ENCODE measurements at places on chromosomes 5 and 9.

GRCh38 chr9:135790850-135791249, 88.9 kb downstream of the KCNT1 start:
- DNase-seq: no peak

- no peak for DNase-seq
These were observed 141.3 kb downstream of the SREK1 start for GRCh38 chr5:66285343-66285922.

GRCh38 chr5:60521376-60522291, 178.3 kb downstream of the DEPDC1B start:
- no peak for DNase-seq

- peak; percentile 41 for DNase-seq
These were observed 44.1 kb downstream of the C5orf15 start for GRCh38 chr5:133924221-133924920.

- no peak for DNase-seq
These were observed 966.5 kb upstream of the DMAC1 start for GRCh38 chr9:8766096-8766495.

- no peak for DNase-seq
These were observed 293.8 kb downstream of the PDE4D start for GRCh38 chr5:59599729-59600128.

DNA sequence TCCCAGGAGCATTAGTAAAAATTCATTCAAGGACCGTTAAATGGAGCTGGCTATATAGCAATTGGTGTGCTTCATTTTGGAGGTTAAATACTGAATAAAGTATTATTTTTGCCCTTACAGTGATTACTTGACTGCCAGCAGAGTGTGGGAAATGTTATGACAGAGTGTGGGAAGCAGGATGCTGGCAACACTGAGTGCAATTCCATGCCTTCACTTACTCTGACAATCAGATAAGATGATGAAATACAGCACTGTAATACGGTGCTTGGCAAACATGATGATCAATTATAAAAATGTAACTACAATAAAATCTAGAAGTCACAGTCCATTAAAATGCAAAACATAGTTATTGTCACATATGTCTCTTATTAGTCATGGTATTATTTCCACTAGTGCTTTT, 651.3 kb downstream of the PTPRD start:
- no peak for DNase-seq

- no peak for DNase-seq
These were observed 24.0 kb downstream of the OR1J1 start for GRCh38 chr9:122453677-122454135.

- no peak for DNase-seq
These were observed 41.0 kb downstream of the MLANA start for GRCh38 chr9:5931657-5932056.

GRCh38 chr5:58455066-58455465, 4.8 kb downstream of the PLK2 start:
- DNase-seq: no peak

DNA sequence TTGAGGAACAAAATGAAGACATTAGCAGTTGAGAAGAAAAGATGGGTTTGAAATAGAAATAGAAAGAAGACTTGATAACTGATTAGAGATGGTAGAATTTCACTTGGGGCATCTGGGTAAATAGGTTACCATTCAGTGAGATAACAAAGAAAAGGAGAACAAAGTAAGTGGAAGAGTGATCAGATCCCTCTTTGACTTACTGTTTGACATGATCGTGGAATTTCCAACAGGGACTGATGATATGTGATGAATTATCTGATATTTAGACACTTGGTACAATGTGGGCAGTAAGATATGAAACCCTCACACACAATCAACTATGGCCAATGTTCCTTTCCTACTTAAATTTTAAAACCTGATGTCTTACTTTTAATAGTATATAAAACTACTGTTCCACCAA, 70.1 kb upstream of the STARD4 start:
- DNase-seq: no peak

- no peak for DNase-seq
These were observed 12.4 kb downstream of the CLPTM1L start for GRCh38 chr5:1332461-1333001.

DNA sequence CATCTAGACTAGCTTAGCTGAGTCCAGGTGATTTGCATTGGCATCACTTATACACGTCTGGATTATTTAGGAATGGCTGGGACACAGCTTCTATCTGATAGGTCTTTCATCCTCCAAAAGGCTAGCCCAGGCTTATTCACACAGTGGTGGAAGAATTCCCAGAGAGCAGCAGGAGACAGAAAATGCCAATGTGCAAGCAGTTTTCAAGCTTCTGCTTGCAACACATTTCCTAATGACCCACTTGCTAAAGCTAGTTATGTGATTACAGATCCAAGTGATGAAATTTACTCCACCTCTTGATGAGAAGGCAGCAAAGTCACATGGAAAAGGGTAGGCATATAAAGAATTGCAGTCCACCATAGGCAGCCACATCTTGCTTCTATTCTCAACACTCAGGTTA, 44.2 kb upstream of the MAST4 start:
- DNase-seq: no peak

Data from NCI-H1694 (cell line).